ENCODE measurements at places on chromosomes 5 and 9.

DNA sequence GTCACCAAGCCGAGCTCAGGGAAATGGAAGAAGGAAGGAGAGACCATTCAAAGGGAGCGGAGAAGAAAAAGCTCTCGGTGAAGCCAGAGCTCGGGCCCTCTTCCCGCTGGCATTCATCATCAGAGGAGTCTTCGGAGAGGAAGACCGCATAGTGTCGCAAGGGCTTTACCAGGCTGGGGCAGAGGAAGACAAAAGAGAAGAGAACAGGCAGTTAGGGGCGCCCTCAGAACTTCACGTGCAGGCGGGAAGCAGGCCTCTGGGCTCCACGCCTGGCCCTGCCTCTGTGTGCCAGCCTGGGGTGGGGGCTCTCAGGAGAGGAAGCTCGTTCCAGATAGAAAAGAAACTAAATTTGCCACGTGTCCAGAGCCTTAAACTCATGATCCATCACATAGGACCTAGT lies 31.7 kb downstream of the CRB2 start:
- no peak for DNase-seq

DNA sequence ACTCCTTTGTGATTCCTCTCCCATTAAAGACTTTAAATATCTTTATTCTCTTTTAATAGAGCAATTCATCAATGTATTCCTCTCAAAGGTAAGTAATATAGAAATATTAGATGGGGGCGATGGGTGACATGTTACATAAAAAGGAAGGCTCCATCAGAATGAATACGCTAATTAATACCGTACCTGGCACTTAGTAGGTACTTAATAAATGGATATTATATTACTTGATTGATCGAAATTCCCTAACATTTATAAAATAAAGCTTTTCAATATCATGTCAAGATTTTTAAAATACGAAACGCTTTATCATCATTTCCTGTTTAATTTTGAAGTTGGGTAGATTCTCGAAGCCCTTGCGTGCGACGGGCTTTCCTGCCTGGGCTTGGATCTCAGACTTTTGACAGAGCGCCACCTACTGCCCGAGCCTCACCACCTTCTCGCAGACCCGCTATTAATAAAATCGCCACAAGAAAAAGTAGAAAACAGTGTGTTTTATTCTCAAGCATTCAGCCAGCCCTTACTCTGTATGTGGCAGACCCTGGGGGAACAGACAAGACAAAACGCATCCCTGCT lies 99.4 kb downstream of the C5orf15 start:
- DNase-seq, result peak; percentile 44

GRCh38 chr9:76213751-76214150 lies 180.5 kb downstream of the RFK start:
- no peak for DNase-seq

GRCh38 chr9:36191290-36191645 lies 547 bp downstream of the CLTA start:
- DNase-seq, result no peak

GRCh38 chr5:150136305-150137167 lies 19.1 kb downstream of the PDGFRB start:
- DNase-seq, result no peak

DNA sequence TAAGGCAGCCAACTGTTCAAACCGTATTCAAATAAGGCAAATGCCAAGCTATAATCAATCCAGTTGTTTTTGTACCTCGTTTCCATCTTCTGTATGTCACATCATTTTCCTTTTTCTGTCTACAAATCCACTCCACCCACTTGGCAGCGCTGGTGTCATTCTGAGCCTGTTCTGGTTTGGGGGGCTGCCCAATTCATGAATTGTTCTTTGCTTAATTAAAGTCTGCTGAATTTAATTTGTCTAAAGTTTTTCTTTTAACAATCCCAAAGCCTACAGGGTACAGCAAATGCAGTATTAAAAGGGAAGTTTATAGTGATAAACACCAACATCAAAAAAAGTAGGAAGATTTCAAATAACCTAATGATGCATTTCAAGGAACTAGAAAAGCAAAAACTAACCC lies 93.3 kb downstream of the GTF3C4 start:
- no peak for DNase-seq

- DNase-seq, result no peak
These were observed 1000.0 kb downstream of the PTPRD start for GRCh38 chr9:9612755-9613154.

DNA sequence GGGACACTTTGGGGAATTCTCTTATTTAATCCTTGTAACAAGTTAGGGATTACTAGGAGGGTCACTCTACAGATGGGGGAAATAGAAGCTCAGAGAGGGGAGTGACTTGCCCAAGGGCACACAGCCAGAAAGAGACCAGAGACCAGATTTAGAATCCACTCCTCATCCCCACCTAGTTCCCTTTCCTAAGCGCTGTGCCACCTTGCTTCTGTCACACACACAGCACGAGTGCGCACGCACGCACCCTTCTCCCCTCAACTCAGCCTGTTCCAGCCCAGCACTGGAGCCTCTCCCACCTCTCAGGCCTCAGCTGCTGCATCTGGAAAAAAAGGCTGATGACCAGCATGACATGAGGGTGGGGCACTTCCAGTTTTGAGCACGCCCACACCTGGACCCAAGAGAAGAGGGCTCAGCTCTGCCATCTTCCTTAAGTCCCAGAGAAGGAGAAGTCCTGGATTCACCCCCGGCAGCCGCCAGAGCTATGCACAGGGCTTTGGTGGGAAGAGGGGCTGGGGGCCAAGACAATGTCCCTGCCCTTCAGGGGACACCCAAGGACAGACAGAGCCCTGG lies 18.5 kb downstream of the NR5A1 start:
- no peak for DNase-seq

DNA sequence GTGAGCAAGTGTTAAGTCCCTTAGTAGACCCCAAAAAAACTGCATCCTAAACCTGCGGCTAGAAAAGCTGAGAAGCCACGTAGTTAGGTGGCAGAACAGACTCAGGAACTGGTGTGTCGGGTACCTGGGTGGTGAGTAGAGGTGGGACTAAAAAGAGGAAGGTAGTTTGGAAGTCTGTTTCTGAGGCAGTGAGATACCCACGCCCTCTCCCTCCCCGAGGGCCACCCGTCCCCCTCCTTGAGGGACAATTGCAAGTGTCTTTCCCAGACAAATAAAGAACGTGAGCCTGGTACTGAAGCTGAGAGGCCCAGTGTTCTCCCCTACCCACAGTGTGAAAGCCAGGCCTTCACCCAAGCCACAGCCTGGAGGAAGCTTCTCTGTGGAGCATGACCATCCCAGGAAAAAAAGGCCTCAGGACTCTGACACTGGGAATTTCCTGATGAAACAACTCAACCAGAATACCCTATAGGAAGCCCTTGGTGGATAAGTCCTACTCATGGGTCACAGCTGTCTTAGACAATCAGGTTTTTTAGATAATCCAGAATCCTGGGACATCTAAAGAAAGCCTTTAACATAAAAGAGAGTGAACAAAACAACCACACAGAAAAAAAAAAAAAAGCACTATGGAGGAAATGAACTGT lies 7.0 kb upstream of the CD74 start:
- no peak for DNase-seq

- no peak for DNase-seq
These were observed 318.7 kb upstream of the IRX1 start for GRCh38 chr5:3276896-3277295.

DNA sequence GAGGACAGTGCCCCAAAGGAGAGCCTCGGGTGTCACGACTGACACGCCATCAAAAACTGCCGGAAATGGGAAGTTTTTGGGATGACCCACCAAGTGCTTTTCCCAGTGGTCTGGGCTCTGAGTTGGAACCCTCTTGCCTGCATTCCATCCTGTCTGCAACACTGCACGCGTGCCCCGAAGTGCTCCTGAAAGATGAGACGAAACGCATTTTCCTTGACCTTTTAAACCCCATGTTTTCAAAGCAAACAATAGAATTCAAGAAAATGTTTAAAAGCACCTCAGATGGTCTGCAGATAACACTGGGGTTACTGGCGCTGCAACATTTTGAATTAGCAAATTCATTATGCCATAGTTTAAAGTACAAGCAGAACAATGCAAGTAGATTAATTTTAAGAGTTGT lies 92.9 kb downstream of the ANKRD18A start:
- no peak for DNase-seq

DNA sequence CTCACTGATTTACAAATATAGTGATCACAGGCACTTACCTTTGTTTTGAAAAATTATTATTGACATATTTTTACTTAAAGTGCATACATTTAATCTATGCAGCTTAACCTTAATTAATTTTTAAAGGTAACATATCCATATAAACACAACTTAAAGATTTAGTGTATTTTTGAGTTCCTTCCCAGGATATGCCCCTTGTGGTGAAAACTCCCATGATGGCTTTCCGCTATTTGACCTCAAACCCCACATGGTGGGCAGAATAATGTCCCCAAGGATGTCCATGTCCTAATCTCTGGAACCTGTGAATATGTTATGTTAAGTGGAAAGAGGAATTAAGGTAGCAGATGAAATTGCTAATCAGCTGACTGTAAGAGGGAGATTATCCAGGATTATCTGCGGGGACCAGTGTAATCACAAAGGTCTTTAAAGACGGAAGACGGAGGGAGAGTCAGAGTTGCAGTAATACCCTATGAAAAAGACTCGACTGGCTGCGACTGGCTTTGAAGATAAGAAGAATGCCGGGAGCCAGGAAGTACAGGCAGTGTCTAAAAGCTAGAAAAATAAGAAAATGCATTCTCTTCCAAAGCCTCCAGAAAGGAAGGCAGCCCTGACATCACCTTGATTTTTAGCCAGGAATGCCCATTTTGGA lies 193.9 kb downstream of the ICE1 start:
- DNase-seq, result no peak

DNA sequence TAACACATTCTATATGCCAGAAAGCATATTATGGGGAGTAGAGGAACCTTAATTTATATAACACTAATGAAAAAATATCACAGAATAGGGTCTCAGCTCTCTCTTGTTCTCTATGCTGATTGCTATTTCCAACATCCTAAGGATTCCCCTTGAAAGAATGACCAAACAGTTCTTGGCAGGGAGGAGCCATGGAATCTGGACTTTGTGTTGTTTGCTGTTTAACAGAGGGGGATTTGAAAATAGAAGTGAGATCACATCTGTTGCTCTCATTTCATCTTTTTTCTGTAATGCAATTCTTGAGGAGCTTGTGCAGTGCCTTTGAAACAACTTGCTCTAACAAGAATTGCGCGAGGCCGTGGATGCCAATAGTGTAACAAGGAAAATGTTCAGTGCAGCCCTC lies 755.3 kb downstream of the TLE1 start:
- no peak for DNase-seq

DNA sequence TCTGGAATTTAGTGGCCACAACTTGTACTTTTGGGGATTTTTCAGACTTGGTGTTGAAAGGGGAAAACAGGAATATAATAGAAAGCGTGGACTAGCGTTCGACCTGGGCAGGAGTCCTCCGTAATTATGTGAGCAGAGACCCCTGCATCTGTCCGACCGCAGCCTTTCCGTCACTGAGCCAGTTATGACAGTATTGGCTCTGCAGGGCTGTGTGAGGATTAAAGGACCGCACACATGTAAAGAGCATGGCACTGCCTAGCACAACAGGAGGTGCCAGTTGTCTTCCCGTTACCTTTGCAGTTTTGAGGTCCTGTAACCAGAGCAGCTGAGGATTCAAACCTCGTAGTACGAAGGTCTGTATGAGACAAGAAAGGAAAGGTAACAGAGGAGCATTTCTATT lies 1.2 kb downstream of the B4GALT7 start:
- DNase-seq, result no peak

GRCh38 chr9:125538092-125538473 lies 168.9 kb downstream of the MAPKAP1 start:
- DNase-seq, result peak; percentile 50

GRCh38 chr5:119470851-119471451 lies 18.7 kb downstream of the HSD17B4 start:
- DNase-seq, result no peak

DNA sequence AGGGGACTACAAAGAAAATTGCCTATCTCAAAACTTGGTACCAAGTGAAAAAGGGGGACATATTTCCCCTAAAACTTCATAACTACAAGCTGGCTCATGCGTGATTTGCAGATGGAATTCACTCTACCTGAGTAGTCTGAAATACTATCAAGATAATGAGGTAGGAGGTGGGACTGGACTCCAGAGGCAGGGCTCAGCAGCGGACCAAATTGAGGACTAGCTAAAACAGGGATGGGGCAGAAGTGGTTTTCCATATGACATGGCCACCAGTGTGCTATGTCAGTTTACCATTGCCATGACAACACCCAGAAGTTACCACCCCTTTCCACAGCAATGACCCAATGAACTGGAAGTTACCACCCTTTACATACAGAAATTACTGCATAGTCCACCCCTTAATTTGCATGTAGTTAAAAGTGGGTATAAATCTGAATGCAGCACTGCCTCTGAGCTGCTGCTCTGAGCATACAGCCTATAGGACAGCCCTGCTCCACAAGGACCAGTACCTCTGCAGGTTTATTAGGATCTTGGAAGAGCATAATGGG lies 30.4 kb upstream of the TESK1 start:
- DNase-seq, result no peak

GRCh38 chr5:178371362-178372111 lies 138.9 kb upstream of the PHYKPL start:
- DNase-seq, result no peak

- no peak for DNase-seq
These were observed 64.1 kb downstream of the PLAC8L1 start for GRCh38 chr5:146041180-146041789.

- DNase-seq, result no peak
These were observed 82.8 kb downstream of the APTX start for GRCh38 chr9:32918628-32919027.

DNA sequence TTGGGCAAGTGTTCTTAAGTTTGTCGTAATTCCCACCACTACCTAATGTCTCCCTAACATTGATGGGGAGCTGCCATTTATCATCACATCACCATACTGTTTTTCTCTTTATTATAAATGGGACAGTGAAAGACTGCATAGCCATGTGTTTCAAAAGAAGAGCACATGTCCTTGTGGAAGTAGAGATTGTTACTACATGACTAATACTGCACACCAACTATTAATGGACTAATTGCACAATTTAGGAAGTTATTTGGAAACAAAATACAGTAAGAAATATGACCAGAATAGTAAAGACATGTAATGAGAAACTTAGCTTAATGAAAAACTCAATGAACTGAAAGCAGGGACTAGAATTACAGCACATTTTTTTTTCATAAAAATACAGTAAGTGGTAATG lies 12.0 kb upstream of the ELOVL7 start:
- DNase-seq, result no peak

DNA sequence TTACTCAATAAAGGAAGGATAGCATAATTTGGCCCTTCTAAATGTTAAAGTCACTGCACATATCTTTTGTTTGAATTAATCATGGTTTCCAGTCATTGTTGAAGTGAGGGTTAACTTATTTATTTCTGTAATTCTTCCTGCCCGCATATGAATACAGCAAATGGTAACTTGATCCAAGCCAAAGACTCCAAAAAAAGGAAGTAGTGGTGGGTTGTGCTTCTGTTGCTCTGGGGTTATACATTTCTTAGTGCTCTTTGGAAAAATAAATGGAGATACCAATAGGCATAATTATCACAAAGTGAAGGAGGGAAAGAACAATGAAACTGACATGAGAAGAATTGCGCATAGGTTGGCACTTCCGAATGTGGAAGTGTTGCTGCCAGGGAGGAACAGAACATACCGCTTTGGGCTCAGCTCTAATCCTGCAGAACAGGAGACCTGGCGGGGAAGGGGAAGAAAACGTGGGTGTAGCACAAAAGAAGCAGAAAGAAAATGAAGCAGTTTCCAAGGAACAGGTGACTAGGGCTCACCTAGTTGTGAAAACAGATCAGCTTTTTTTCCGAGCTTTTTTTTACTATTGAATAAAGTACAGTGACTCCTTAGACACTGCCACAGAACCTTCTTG lies 69.7 kb upstream of the TAF11L2 start:
- DNase-seq, result no peak

GRCh38 chr5:16864631-16865131 lies 71.4 kb downstream of the MYO10 start:
- DNase-seq, result no peak

GRCh38 chr5:108297042-108297601 lies 84.8 kb downstream of the FBXL17 start:
- DNase-seq, result no peak
